ENCODE measurements at places on chromosomes 2 and 18.

- DNase-seq: no peak
These were observed 112.8 kb downstream of the NBAS start for GRCh38 chr2:15448250-15448839.

- DNase-seq: no peak
These were observed 933.6 kb upstream of the SLC39A10 start for GRCh38 chr2:194723446-194723845.

DNA sequence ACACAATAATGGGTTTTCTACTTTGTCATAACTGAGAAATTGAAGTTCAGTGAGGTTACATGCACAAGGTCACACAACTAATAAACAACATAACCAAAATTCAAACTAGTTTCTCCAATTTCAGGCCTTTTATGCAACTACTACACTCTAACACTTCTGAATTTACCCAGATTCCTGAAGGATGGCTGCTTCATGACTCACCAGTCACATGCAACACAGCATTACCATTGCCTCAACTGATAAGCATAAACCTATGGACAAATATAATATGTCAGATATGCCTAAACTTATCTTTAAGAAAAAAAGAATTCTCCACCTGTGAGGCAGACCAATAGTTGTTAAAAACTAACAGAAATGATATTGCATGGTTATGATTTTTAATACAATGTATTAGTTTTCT lies 586.5 kb upstream of the SLC8A1 start:
- DNase-seq: no peak

GRCh38 chr18:48851599-48851960 lies 99.2 kb downstream of the SMAD7 start:
- DNase-seq: no peak

- DNase-seq: no peak
These were observed 126.9 kb upstream of the ZNF516 start for GRCh38 chr18:76621782-76622495.
